PC-9 (cell line): ENCODE measurements at places on chromosomes 5 and 9. TPM values are rescaled to one million over a fixed set of nuclear protein-coding genes. Genes with fewer than 3 reads are reported as not detected.

The PCDHGC5 gene
- total RNA-seq: not detected in 2 replicates

The FBN2 gene
- 0.08 and 0.22 TPM in 2 replicates for total RNA-seq

The IL4 gene
- not detected in 2 replicates for total RNA-seq

The KCNV2 gene
- not detected in 2 replicates for total RNA-seq

- no peak for DNase-seq
Observed at GRCh38 chr5:1883925-1884677, 1.4 kb upstream of the IRX4 start.

The HRH2 gene
- total RNA-seq: not detected in 2 replicates

The BTNL3 gene
- total RNA-seq: not detected in 2 replicates

DNA sequence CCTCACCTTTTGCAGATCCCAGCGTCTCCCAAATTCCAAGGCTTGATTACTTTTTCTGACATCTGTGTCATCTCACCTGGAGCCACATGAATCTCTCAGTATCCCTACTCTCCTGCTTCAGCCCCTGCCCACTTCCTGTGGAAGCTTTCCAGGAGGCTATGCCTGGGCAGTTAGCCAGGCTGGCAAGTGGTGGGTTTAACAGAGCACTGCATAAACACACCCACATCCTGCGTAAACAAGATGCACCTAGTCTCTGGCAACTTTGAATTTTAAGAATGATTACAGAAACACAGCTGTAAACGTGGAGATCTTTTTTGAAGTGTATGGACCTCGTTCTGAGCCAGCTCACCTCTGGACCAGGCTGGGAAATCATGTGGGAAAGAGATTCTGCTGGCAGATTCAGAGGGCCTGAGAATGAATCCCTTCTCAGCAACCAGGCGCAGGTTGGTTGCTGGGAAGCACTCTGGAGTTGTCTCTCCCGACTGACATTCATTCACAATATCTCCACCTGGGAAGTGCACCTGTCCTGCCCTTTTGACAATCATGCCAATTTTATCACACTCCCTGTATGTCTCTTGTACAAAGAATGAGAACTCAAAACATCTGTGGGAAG lies 55.7 kb upstream of the FANCC start:
- DNase-seq: peak; percentile 60

GRCh38 chr5:55319491-55319890 lies 11.7 kb downstream of the MTREX start:
- no peak for DNase-seq

DNA sequence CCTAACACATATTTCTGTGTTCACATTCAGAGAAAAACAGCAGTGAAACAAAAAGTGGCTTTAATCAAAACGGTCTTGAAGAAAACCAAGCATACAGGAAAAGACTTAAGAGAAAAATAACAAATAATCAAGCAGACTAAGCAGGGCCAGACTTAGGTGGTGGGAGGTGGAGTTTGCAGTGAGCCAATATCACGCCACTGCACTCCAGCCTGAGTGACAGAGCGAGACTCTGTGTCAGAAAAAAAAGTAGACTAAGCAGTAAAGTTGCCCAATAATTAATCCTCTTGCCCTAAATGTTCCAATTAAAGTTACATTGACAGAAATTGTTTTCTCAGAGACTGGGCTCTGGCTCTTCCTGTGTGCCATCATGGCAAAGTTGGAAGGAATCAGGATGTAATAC lies 26.6 kb upstream of the GLDC start:
- no peak for DNase-seq

GRCh38 chr5:81626524-81626923 lies 124.4 kb downstream of the SSBP2 start:
- peak; percentile 66 for DNase-seq

The SPINK13 gene
- total RNA-seq: not detected in 2 replicates

DNA sequence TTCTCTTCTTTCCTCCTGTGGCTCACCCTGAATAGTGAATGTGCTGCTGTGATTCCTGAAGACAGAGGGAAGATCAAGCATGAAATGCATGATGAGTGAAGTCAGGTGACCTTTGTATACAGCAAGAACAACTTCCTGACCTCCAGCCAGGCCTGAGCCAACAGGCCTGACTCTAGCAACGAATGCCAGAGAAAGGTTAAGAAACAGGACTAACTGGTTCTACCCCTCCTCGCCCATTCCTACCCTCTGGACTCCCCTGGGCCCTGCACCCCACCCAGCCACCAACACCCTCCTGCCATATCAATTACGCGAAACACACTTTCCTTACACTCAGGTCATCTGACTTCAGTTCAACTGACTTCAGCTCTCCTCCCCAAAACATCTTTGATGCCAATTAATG lies 4.9 kb downstream of the SUSD1 start:
- DNase-seq: peak; percentile 98

DNA sequence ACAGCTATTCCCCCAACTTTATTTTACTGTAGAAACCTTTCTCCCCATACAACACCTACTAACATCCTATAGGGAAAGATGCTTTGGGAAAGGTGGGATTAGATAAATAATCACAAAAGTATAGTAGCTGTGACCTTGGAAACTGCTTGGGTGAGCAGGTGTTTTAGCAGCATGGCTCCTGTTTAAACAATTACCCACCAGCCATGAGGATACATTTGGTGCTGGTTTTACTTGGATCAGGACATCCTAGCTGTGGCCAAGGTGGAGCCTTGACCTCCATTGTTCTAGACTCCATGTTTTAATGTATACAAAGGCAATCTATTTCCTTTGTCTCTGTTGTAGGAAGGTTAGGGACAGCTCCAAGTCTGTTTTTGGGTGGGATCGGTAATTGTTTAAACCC lies 56.8 kb upstream of the ALDH1B1 start:
- no peak for DNase-seq

- no peak for DNase-seq
Observed at GRCh38 chr5:137372773-137373160, 126.4 kb downstream of the SPOCK1 start.

- DNase-seq: no peak
Observed at GRCh38 chr5:140133514-140134167, 7.9 kb downstream of the IGIP start.

GRCh38 chr9:6829027-6829426 lies 71.3 kb downstream of the KDM4C start:
- DNase-seq: no peak

DNA sequence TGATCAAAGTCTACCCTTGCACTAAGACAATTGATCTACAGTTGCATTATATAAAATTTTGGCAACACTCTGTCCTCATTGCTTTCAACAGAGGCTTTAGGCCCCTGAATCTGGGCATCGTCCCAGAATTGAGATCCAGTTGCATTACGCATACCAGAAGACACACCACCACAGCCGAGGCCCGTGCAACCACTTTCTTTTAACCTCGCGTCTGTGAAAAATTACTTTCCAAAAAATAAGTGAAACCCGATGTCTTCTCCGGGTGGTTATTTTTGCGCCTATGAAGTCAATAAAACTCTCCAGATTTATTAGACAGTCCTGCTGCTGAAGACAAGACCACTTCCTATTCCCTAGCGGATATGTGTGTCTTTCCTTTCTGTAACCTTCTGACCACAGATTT lies 52.1 kb upstream of the NFIB start:
- DNase-seq: no peak

DNA sequence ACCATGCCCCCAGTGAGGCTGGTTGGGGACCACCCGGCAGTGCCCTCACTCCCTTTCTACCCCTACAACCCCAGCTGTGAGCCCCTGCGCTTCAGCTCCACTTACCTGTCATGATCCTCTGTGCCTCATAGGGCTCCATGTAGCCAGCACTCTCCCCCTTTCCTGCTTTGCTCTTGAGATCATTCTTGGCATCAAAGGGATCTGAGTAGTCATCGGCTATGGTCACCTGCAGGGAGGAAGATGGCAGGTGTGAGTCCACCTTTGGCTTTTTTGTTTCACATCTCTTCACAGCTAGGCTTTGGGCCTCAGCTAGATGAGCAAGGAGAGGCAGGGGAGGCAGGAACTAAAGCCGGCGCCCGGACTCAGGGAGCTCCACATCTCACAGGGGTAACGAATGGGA lies 53.1 kb downstream of the SHB start:
- no peak for DNase-seq

The NAIP gene
- 11.7 and 13.1 TPM in 2 replicates for total RNA-seq

GRCh38 chr9:94140418-94140780 lies 56.1 kb downstream of the PTPDC1 start:
- no peak for DNase-seq

The CCDC171 gene
- total RNA-seq: 2.4 and 2.5 TPM in 2 replicates

GRCh38 chr9:4197548-4197947 lies 102.3 kb downstream of the GLIS3 start:
- no peak for DNase-seq

DNA sequence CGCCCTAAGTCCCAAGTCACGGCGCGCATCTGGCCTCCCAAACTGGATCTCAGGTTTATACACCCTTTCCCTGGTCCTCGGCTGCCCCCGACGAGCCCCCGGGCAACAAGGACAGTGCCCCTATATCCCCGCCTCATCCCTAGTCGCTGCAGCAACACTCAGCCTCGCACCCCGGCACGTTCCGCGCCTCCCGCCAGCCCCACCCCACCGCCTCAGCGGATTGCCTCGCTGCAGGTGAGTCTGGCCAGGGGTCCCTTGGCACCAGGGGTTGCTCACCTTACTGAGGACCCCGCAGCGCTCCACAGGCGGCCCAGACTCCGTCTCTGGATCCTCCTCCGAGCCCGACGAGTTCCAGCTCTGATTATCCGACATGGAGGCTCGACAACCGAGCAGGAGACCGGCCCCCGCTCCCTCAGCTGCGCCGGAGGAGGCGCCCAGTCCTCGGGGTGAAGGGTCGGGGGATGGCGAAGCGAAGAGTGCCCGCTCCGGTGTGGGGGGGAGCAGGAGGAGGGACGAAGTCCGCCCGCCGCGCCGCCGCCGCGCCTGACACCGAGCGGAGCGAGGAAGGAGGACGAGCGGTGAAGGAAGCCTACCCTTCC lies 494 bp downstream of the CERT1 start:
- DNase-seq: no peak

- DNase-seq: no peak
Observed at GRCh38 chr5:63439537-63439936, 522.7 kb downstream of the HTR1A start.

DNA sequence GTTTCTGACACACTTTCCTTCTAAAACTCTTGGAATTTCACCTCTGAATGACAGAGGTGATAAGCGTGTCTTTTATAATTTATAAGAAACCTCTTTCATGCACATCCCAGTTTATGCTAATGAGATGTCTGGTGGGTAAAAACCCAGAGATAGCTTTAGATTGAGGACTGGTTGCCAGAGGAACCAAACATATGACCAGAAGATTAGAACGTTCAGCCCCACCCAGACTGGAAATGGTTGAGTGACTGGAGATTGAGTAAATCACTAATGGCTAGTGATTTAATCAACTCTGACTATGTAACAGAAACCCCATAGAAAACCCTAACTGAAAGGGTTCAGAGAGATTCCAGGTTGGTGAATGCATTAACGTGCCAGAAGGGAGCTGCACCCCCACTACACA lies 69.2 kb downstream of the CDH18 start:
- no peak for DNase-seq

- DNase-seq: no peak
Observed at GRCh38 chr9:17824191-17824590, 245.3 kb downstream of the SH3GL2 start.

The SPINK14 gene
- not detected in 2 replicates for total RNA-seq

GRCh38 chr5:80093796-80094195 lies 58.6 kb downstream of the THBS4 start:
- DNase-seq: no peak

The CD74 gene
- 41.1 and 52.0 TPM in 2 replicates for total RNA-seq

GRCh38 chr5:8399471-8399870 lies 530.5 kb downstream of the MTRR start:
- DNase-seq: peak; percentile 20

GRCh38 chr9:132141948-132142594 lies 19.8 kb upstream of the NTNG2 start:
- DNase-seq: peak; percentile 48

The TLX3 gene
- not detected in 2 replicates for total RNA-seq

DNA sequence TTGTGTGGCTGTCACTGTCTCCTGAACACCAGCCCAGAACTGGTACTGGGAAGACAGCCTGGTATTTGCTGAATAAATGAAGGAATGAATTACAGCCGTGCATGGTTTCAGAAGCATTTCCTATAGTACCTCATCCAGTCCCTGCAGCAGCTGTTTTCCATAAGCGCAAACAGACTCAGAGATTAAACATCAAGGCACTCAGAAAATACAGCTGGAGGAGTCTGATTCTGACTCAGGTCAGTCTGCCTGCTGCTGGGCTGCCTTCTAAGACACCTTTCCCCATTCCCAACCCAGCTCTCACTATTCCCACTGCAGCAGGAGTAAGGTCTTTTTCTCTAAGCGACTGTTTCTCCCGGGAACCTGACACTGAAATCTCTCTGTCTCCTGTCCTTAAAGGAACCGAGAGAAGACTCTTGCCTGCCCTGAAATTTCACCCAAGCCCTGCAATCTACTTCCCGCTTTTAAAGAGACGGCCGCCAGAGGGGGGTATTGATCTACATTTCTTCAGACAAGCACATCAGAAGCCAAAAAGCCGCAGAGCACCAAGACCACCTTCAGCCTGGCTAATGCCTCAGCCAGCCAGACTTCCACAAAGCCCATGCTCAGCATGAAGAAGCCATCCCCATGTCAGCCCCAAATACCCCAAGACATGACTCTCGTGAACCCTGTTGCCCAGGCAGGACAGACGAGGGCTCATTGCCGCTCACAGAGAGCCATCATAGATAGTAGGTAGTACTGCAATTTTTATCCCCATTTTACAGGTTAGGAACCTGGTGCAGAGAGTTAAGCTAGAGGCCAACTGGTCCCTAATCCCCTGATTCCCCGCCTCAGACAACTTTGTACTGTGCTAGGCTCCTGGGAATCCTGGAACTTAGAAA lies 5.4 kb upstream of the FOXI1 start:
- DNase-seq: peak; percentile 69

The QRFP gene
- not detected in 2 replicates for total RNA-seq

DNA sequence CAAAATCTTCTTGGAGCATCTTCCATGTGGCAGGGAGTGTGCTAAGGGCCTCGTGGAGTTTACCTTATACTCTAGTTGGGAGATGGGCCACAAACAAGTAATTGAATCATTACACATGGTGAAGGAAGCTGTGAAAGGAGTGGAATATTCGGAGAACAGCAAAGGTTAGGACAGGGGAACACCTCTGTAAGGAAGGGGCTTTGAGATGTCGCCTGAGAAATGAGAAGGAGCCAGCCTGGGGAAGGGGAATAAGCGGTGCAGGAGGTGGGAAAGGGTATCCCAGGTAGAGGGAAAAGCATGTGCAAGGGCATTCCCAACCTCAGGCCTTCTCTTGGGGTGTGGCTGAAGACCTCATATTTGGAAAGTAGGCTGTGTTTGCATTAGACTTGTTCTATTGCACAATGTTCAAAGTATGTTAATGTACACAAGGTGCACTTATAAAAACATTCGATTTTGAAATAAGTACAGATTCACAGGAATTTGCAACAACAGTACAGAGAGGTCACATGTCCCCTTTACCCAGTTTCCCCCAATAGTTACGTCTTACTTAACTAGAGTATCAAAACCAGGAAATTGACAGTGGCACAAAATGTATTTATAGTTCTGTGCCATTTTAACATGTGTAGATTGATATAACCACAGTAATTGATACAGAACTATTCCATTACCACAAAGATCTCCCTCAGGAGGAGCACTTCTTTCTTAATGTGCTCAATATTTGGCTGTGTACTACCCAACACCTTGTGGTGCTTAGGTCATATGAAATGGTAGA lies 2.4 kb upstream of the STOM start:
- DNase-seq: peak; percentile 94

The CDH9 gene
- not detected in 2 replicates for total RNA-seq

- DNase-seq: no peak
Observed at GRCh38 chr9:13962006-13962405, 351.9 kb downstream of the NFIB start.
